ENCODE measurements at places on chromosomes 11 and 22.

DNA sequence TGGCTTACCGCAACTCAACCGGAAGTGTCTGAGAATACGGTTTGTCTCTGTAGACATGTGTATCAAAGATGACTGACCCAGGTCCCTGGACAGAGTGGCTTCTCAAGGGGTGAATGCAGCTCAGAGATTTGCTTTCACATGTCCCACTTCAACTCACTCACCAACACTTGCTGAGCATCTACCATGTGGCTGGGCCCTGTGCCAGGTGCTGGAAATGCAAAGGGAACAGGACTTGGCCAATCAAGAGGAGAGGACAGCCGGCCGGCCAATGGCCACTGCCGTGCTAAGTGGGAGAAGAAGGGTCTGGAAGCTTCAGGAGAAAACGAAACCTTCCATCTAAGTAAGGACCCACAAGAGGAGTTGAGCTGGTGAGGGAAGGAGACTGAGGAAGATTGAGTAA is 151.3 kb downstream of the CEP164 start:
- no peak for DNase-seq

- DNase-seq: peak; percentile 20
These were observed 34.9 kb downstream of the CABIN1 start for GRCh38 chr22:24046024-24046423.

GRCh38 chr11:10641177-10641911 is 52.2 kb downstream of the IRAG1 start:
- no peak for DNase-seq

- DNase-seq: no peak
These were observed 519.5 kb upstream of the LRRC4C start for GRCh38 chr11:41978945-41979344.

DNA sequence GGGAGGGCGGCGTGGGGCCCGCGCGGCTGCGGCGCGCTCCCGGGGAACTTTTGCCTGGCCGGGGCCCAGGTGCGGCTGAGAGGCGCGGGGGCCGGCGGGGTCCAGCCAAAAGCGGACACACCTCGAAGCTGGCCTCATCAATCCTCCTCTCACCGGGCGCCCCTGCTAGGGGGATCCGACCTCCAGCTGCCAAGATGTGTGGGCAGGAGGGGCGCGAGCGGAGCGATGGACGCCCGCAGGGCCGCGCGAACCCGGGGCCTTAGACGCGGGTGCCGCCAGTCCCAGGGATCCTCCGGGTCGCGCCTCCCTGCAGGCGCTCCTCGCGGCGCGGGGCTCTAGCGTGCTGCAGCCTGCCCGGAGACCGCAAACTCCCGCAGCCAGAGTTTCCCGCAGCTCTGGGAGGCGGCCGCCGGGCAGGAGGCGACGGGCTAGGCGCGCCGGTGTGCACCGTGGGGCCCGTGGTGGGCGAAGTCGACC is 785 bp downstream of the IGSF9B start:
- DNase-seq: no peak

GRCh38 chr11:81286959-81287358 is 1446.7 kb downstream of the FAM181B start:
- no peak for DNase-seq
